GM06990 (cell line): ENCODE measurements at places on chromosomes 7 and 10.

DNA sequence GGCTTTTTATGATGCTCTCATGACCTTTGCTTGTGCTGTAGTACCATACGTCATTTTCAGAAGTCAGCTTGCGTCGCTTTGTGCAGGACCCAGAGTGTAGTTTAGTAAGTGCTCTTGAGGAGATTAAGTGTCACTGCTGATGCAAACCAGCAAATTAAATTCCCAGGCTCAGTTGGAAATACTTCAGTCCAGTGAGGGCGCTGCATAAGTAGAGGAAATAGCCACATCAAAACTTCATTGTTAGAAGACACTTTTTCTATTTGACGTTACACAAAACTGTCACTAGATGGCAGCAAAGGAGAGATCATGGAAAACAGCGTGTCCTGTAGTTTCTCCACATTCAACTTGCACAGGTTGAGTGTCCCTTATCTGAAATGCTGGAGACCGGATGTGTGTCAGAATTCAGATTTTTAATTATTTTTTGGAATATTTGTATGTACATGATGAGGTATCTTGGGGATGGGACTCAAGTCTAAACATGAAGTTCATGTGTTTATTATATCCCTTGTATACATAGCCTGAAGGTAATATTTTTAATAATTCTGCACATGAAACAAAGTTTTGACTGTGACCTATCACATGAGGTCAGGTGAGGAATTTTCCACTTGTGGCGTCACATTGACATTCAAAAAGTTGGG, 7.9 kb downstream of the ZNF22 start:
- DNase-seq: peak; percentile 20

DNA sequence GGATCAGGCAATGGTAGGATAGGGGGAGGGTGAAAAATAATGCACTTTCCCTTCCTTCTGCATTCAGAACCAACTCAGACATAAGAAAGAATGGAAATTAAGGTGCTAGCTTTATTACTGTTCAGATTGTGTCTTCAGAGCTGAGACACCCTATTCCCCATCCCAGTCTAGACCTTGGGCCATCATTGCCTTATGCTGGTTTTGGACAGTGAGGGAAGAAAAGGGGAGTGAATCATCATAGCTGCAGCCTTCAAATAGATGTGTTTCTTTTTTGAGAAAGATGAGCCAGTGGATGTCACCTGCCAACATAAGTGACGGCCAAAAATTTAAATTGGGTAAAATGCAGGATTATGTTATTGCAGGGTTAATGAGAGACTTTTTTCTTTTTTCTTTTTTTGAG, 27.0 kb upstream of the TOMM7 start:
- DNase-seq: no peak

- no peak for DNase-seq
These were observed 80.7 kb upstream of the HDAC9 start for GRCh38 chr7:18414885-18415284.

DNA sequence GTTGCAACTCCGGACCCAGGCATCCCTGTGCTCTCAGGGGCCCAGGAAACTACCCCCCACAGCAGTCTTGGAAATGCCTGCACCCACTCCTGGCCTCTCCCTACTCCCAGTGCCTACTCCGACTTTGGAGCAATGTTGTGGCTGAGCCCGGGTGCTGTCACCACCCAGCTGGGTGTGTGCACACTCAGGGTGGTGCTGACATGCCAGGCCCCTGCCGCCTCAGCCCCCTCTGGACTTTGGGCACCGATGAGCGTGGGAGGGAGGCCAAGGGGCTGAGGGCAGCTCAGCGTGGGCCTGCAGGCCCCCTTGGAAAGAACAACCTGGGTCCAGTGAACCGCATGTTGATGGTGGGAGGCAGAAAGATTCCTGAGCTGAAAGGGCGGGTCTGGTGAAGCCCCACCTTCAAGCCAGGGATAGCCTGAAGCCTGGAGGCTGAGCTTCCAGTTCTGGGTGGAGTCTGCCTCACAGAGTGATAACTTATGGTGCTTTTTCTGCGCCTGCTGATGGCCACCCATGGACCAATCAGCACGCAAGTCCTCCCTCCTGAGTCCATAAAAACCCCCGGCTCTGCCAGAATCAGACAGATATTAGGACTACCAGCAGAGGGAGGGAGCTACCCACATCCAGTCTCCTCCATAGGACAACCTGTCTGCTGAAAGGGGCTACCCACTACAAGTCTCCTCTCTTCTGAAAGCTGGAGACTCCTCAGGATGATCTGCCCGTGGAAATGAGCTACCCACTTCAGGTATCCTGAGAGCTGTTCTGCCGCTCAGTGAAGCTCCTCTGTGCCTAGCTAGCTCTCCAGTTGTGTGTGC, 380.4 kb upstream of the SORCS1 start:
- DNase-seq: no peak

- DNase-seq: peak; percentile 68
These were observed 15.1 kb downstream of the GPR146 start for GRCh38 chr7:1059200-1060091.

DNA sequence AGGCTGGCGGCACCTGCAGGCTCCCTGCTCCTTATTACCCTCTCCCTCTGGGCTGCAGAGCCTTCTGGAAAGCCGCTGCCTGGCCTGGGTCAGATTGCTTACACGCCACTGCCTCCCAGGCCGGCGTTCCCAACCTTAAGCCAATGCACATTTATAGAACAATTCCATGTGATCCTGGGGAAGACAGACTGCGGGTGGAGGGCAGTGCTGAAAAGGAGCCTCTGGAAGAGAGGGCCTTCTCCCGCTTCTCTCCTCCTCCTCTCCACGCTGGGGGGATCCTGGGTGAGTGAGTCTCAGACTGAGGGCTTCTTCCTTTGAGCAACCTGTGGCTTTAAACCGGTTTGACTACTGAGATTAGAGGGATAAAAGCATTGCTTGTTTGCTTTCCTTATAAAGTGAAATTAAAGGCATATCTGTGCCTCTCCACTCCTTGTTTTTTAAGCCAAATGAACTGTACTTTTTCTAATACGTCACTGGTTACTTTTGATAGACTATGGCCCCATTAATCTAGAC, 5.5 kb downstream of the TACC2 start:
- DNase-seq: no peak

- DNase-seq: no peak
These were observed 5.3 kb upstream of the LDB3 start for GRCh38 chr10:86663046-86663345.

DNA sequence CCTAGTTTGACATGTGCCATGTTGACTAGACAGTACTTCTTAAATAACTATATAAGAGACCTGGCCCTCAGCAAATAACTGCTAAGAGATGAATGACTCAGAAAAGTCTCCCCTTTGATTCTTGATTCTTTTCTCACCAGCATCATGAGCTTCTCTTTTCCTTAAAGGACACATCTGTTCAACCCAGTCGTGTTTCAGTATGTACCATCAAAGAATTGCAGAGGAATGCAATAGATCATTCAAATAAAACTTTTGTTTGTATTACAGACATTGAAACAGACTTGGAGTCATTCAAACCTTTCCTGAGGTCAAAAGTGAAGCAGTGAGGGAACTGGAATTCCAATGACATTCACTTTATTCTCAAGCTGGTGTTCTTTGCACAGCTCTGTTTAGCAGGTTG, 598.3 kb upstream of the GHITM start:
- DNase-seq: no peak

DNA sequence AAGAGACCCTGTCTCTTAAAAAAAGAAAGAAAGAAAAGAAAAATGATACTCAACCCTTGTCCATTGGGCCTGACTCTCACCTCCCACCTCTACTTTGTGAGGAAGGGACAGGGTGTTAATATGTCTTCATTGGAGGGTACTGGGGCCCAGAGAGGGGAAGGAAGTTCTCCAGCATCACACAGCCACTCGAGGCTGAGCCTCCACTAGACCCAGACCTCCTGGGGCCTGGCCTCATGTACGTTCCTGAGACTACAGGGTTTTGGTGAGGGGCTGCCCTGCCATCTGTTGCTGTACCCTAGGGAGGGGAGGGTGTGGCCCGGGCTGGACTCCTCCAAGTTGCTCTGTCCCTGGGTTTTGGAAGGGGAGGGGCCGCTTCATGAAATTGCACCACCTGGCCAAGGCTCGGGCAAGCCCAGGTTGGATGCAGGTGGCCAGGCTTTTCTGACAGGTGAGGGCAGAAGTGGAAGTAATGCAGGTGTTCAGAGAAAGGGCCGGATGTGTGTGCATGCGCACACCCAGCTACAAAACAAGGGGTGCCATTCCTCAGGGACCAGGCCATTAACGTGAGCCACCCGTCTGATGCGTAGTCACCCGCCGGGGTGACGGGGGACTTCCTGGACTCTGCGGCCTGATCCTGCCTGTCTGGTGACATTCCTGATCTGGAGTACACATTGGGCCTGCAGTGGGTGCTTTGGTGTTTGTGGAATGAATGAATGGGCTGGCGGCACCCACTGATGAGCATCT, 21.7 kb downstream of the GTF2IRD1 start:
- DNase-seq: no peak

DNA sequence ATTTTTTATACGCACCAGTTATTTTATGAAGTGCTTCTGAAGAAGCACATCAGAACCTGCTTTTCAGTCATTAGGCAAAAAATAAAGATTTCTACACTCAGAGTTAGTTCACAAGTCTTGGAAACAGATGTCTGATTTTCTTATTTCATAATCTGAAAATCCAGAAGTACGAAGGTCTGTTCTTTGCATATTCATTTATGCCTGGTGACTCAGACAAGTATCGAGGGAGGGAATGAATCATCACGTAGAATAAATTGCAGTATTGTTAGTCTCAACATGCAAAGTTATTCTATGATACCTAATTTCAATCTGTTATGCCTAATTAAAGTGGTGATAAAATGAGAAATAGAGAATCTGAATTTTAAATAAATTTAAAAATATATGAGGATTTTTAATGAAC, 113.6 kb upstream of the SEM1 start:
- no peak for DNase-seq
